ENCODE measurements at places on chromosomes 16 and 17.

DNA sequence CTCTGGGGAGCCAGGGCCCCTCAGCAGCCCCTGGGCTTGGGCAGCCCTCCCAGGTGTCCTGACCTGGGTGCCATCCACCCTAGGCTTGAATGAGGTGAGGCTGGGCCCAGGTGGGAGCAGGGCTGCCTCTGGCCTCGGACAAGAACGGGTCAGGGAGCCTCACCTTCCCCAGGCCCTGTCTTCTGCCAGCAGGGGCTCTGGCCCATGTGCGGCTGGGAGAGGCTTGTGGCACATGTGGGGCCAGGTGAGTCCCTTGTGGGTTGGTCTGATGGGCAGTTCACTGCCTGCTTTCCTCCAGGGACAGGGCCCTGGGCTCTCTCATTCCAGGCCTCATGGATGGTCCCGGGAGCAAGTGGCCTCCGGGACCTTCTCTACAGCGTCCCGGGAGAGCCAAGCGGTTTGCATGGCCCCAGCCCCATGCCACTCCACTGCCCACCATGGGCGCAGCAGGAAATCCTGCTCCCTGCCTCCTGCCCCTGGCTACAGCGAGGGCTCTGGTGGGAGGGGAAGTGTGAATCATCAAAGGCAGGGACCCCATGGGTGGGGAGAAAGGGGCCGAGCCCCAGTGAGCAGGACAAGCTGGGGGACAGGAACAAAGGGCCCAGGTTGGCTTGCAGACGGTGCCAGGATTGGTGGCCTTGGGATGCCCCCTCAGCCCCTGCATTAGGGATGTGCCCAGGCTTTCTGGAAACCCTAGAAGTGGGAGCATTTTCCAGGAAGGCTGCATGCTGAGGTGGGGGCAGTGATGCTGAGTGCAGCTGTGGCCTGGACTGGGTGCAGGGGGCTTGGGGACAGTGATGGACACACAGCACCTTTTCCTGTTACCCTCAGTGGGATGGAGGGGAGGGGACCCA, 12.2 kb downstream of the VASN start:
- DNase-seq: no peak

- DNase-seq: no peak
These were observed 3.3 kb downstream of the ERBB2 start for GRCh38 chr17:39702901-39703893.

GRCh38 chr16:22123146-22123545, 30.8 kb downstream of the VWA3A start:
- no peak for DNase-seq

DNA sequence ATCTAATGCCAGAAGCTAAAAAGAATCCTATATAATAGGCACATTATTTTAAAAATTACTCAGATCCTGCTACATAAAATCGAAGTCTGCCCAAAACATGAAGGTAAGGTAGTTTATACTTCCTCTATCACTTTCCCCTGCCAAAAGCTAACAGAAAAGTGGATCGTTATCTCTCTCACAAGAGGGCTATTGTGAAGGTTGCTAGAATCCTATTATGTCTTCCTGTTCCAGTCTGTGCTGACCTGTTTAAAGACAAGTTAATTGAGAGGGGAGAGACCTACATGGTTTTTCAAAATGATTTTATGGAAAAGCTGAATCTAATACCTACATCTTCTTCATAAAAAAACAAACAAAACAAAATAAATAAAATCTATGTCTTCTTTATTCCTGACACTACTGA, 1410.9 kb upstream of the CDH8 start:
- DNase-seq: no peak

- no peak for DNase-seq
These were observed 510 bp upstream of the RAB40B start for GRCh38 chr17:82698974-82699442.

DNA sequence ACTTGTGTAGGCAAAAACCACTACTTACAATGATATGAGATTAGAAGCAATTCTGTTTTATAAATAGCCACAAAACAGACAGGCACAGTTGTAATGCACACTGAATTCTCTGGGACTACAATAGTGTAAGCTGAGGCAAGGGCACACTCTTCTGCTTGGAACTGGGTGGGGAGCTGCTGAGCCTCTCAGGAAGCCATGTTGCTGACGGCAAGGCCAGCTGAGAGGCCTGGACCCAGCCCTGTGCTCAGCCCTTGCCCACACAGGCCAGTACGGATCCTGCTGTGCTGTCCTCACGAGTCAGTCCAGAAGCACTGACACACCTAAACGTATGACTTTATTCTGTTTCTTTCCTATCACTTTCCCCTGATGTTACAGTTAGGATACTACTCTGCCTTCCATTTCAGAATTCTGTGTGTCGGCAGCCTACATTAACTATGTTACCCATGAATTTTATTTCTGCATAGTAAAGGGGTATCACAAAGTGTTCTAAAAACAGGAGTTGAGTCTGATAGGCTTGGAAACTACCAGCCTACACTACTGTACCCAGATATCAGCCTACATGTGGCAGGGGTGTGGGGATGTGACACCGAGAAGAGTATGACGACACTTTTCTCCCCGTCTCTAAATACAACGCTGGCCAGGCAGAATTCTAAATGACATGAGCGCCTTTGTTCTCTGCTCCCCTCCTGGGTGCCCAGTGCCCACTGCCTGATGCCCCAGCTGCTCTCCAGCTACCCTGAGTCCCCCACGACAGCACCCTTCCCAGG, 41.1 kb upstream of the FAAP100 start:
- DNase-seq: no peak

DNA sequence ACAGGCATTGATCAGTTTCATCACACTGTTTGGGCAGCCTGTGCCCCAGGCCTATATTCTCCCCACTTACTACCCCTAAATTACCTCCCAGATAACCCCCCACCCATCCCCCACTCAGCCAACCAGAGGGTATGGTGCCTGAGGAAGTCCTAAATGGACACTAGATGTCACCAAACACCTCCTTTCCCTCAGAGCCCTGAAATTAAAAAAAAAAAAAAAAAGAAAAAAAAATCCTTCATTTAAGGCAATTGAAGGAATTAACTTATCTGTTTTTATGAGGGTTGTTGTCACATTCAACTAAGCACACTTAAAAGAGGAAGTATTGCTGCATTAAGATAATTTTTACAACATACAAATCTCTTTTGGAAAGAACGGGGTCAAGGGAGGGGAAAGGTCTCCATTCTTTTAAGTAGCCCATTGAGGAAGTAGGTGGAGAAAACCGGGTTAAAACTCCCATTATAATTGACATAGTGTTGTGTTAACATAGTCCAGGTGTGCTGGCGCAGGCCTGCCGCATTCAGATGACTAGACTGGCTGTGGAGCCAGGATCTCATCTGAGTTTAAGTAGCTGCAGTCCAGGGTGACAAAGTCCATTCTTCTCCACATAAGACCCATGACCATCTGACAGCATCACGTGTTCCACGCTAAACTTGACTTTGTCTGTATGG, 46.3 kb downstream of the SNX11 start:
- DNase-seq: peak; percentile 14

DNA sequence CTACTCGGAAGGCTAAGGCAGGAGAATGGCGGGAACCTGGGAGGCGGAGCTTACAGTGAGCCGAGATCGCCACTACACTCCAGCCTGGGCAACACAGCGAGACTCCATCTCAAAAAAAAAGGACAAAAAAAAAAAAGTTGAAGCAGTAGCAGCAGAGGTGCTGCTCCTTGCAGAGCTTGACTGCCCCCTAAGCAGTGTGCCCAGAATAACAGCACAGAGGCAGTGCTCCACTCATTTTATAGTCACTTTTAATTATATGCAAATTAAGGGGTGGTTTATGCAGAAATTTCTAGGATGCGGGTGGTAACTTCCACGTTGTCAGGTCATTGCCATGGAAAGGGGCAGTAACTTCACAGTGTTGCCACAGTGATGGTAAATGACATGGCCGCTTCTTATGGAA, 54.3 kb upstream of the NOL11 start:
- no peak for DNase-seq

DNA sequence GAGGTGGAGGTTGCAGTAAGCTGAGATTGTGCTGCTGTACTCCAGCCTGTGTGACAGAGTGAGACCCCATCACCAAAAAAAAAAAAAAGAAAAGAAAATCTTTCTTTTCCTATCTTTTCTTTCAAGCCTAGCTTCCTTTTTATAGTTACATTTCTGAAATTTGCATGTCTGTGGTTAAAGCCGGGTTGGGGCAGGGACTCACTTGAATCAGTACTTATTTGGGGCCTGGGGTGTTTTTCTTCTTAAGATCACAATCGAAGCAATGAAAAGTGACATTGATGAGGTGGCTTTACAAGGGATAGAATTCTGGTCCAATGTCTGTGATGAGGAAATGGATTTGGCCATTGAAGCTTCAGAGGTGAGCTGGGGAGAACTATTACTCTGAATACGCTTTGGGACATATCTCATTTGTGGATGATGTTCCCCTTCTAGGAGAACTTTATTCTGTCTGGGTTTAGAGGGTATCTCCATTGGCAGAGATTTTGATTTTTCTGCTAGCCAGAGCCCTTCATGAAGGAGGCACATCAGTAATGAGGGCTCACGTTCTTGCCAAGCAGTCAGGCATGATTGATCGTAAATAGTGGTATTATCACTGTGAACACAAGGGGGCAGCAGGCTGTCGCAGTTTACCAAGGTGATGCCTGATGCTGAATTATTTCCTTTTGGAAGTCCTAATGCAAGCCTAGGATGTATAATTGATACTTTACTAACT, 14.3 kb downstream of the KPNB1 start:
- DNase-seq: no peak

- no peak for DNase-seq
These were observed 32.6 kb upstream of the KIFC3 start for GRCh38 chr16:57834936-57835335.

GRCh38 chr16:8673611-8674412, 605 bp upstream of the ABAT start:
- no peak for DNase-seq

- no peak for DNase-seq
These were observed 495.1 kb downstream of the CDH11 start for GRCh38 chr16:64626776-64627175.

- no peak for DNase-seq
These were observed 2.6 kb downstream of the CCL15 start for GRCh38 chr17:35998756-35999155.

GRCh38 chr16:67865318-67865717, 7.5 kb upstream of the EDC4 start:
- DNase-seq: no peak

DNA sequence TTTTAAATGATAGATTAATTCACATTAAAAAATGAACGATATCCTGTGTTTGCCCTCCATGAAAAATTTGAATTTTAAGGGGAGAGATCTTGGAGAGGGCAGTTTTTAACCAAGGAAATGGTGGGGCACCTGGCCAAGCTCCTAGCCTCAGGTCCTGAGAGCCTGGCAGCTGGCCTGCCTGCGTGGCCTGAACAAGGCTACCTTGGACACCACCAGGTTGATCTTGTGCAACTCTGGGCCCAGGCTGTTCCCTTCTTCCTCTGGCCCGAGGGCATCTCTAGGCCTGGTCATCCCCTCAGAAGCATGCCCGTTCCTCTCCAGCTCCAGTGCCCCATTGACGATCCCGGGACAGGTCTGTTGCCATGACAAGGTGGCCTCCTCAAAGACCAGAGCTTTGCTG, 33.4 kb upstream of the LONP2 start:
- DNase-seq: no peak

DNA sequence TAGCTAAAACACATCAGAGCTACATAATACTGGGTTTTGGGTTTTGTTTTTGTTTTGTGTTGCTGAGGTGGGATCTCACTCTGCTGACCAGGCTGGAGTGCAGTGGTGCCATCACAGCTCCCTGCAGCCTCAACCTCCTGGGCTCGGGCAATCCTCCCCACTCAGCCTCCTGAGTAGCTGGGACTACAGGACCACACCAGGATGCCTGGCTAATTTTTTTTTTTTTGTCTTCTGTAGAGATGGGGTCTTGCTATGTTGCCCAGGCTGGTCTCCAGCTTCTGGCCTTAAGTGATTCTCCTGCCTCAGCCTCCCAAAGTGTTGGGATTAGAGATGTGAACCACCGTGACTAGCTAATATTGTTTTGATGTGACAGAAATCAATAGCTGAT, 6.2 kb downstream of the MEAK7 start:
- DNase-seq: no peak

DNA sequence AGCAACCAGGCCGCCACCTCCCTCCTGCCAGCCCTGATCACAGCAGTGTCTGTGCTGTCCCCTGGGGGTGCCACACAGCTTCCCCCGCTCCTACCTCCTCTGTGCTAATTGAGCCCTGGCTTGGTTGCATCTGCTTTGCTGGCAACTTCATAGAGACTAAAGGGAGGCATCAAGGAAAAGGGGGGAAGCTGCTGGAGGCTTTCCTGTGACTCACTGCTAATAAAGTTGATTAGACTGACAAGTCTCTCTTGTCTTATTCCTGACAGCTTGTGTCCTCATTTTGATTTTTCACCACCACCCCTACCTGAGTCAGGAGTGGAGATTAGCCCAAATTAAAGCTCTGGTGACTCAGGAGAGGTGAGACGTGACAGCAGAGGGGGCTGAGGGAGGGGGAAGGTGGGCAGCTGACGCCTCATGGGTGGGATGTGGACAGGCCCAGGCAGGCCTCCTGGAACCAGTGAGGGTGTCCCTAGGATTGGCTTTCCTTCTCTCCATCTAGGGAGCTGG, 310.0 kb downstream of the CBLN1 start:
- DNase-seq: no peak

GRCh38 chr17:28698253-28698941, 13.3 kb downstream of the PROCA1 start:
- DNase-seq: no peak

DNA sequence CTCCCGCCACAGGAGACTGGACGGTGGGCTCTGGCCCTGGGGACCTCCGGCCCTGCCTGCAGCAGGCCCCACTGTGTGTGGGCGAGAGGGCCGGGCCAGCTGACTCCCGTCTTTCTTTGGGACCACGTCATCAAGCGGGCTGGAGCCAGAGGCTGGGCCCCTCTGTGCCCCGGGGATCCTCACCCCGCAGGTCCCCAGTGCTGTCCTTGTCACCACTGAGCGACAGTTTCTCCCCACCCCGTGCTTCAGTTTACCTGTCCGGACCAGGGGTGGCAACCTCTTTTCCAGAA, 181.9 kb upstream of the ZNF469 start:
- no peak for DNase-seq

DNA sequence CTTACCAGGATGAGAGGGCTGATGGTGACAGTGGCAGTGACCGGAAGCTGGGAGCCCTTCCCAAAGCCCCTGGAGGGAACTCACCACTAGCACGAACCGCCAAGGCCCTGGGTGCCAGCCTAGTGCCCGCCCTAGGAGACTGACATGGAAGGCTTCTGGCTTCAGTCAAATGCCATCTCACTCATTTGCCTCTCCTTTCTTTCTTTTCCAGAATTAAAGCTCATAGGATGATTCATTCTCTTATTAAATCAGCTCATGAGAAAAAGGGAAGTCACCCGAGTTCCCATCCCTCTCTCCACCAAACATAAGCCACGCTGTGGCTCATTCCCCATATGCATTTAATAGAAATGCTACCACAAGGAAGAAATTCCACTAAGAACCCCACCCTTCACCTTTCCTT, 12.1 kb downstream of the CUEDC1 start:
- no peak for DNase-seq

DNA sequence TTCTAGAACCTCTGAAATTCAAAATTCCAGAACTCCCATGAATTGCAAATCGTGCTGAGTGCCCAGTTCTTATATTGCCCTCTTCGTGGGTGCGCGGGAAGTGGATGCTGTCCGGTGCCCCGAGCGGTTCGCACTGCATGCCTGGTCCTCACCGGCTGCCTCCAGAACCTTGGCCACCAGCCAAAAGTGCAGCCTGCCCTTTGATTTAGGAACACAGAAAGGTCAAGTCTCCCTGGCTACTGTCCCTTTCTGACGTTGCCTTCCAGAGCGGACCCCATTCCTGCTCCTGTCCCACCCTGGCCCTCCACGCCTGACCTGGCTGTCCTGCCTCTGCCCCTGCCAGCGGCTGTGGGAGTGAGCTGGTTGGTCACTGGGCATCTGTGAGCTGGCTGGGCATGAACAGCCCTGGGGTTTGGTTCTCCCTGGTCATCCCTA, 9.7 kb downstream of the NEUROD2 start:
- DNase-seq: no peak

Data from amniotic stem cell (primary cell).